ENCODE measurements at places on chromosomes 7 and 10.

GRCh38 chr7:43594020-43594419, 11.1 kb downstream of the STK17A start:
- DNase-seq, result no peak

GRCh38 chr7:6256677-6257535, 15.5 kb downstream of the CYTH3 start:
- no peak for DNase-seq

DNA sequence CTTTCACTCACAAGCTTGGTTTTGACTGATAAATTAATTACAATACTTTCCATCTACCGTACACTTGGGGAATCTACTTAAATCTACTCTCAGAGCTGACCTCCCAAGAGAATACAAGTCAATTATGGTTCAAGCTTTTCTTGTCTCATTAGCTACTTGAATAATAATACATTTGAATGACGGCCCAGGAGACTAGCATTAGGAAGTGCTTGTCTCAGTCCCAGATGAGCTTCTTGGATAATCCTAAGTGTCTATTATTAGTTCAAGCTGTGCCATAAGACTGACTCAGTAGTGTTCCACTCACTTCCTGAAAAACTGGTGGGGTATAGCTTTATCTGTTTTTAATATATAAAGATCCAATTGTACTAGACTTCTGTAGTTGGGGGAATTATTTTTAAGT, 100.2 kb downstream of the GNAT3 start:
- DNase-seq, result no peak

DNA sequence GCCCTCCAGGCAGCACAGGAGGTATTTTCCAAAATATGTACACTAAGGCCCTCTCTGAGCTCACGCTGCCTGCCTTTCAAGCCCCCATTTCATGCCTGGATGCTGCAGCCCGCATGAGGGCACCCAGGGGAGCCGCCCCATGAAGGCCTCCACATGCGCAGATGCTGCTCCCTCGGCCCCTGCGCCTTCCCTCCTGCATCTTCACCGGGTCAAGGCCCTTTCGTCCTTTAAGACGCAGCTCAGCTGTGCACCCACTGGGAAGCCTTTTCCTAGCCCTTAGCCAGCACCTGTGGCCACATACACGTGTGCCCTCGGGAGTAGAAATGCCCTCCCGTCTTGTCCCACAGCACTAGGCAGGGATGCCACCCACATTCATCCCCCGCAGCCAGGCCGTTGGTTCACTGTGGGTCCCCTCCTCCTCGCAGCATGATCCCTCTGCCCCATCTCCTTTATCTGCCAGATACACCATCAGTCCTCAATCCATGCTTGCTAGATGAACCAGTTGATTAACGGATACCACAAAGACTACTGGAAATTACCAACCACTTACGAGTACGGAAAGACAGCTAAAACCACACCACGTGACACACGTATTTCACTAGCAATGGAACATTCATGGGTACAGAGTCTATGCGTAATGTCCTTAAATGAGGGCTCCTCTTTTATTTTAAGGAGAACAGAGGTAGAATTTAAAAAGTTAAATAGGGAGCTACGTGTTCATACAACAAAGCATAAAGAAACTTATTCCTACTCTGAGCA, 278.0 kb downstream of the TNS3 start:
- DNase-seq, result no peak

DNA sequence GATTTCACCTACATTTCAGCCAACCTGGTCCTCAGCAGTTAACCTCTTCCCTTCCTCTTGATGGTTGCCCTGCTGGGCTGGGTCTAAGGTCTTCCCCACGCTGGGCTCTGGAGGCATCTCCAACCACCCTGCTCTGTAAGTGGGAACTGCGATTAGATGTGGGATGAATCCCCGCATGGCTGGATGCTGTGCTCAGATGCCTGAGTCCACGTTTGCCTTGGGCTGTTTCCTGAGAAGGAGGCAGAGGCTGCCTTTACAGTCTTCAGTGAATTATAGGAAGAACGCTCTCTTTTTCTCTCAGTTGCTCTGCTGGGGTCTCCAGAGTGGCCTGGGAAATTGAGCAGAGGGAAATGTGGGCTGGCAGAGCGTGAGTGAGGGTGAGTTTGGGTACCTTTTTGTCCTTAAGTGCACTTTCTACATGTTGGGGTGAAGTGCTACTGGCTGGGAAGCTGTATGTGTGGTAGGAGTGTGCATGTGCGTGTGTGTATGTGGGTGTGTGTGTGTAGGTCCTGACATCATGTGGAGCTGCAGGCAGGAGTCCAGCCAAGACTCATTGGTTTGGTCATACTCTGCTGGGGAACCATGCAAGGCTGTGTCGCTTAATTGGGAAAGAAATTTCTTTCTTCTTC, 1.5 kb downstream of the GIMAP8 start:
- DNase-seq, result no peak

DNA sequence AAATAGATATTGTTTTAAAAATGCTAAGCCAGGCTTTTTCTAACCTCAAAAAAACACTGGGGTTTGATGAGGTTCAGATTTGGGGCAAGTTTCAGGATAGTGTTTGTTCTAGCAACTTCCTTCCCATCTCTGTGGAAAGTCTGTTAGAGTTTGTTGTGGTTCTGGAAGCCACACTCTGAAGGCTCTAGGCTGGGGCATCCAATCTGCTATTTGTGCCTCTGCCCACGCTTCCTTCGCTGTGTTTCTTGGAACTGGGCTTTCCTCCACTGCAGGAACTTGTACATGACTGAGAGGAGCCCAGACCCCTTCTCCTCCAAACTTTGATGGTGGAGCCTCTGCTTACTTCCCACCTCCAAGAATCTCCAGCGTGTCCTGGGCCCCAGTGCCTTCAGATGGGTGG, 108.5 kb upstream of the SLC25A13 start:
- DNase-seq, result no peak

GRCh38 chr7:82019551-82020475, 250.0 kb upstream of the HGF start:
- DNase-seq, result no peak
